HAP-1 (cell line): ENCODE measurements at places on chromosomes 3 and 15.

DNA sequence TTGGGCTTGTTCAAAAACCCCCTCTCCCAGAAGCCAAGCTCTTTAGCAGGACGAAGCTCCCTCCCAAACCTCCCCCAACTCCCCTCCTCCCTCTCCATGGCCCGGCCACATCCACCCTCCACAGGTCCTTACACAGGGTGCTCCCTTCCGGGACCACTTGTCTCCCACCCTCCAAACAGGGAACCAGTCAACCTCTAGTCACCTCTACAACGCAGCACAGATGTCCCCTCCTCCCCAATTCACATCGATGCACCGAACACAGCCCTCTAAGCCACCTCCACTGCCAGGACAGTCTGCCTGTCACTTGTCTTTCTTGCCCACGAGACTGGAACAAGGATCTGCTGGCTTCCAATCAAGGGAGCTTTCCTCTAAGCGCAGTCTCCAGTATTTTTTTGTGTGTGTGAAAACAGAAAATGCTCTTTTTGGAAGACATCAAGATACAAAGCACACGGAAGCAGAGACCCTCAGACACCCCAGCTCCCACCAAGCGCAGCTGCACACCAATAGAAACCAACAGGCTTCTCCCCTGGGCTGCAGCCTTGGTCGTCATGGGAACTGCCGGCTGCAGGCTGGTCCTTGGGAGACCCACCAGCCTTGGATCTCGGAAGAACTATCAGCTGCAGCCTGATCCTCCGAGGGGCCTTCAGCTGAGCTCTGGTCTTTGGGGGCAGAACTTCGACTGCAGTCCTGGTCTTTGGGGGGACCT lies 26.5 kb downstream of the IQSEC1 start:
- no peak for DNase-seq

DNA sequence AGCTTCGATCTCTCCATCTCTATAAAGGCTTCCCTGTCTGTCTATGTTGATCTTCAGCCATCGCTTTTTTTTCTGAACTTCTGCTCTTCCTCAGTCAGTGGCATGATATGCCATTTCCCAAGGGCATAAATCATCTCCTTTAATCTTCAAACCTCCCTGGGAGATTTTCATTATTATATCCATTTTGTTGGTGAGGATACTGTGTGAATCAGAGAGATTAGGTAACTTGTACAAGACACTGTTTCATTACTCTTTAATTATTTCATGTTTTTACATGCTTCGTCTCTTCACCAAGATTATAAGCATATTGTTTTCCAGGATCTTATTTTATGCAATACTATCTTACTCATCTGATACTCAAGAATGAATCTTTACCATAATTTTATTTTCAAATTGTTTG lies 124.8 kb upstream of the ATP11B start:
- no peak for DNase-seq

DNA sequence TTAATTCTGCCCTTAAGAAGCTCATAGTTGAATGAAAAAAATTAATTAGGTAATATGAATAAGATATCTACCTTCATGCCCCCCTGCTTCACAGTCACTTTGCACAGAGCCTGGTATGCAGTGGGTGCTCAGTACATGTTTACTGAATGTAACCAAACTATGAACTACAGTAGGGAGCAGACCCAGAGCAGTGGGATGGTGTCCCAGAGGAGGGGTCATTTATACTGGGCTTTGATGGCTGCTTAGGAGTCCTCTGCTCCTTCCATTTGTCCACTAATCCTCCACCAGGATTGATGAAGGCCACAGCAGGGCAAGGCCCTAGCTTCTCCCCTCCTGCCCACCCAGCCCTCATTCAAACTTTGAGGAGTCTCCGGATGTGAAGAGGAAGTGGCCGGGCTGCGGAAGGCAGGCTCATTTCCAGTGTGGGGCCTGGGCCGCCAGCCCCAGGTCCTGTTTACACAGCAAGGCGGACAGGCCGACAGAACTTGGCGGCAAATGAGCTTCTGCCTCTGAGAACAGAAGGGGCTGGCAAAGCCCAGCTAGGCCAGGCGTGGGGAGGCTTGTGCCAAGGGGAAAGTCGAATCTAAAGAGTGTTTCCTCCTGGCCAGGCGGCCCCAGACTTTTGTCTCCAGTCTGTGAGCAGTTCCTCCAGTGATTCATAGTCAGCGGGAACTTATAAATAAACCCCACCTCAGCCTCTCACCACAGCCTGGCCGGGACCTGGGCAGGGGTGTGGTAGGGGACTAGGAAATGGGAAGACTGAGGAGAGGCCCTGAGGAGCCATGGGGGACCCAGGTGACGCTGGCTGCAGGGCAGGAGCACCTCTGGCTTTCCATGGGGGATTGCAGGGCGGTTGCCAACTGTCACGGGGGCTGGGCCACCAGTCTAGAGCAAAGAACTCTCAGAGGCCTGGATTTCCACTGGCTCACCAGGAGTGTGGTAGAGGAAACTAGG lies 51.6 kb upstream of the LCTL start:
- no peak for DNase-seq

GRCh38 chr15:79425591-79426295 lies 6.4 kb upstream of the MINAR1 start:
- no peak for DNase-seq

DNA sequence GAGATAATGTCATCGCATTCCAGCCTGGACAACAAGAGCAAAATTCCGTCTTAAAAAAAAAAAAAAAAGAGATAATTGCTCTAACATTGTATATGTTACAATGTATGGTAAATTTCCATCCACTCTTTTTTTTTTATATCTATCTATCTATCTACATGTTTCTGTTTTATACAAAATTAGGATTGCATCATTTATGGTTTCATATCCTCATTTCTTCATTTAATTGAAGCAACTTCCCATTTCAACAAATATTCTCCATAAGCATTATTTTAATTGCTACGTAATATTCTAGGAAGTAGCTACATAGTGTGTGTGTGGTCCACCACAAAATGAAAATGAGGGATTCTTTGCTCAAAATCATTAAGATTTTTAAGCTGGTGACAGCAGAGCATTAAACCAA lies 18.4 kb downstream of the RBP1 start:
- no peak for DNase-seq

DNA sequence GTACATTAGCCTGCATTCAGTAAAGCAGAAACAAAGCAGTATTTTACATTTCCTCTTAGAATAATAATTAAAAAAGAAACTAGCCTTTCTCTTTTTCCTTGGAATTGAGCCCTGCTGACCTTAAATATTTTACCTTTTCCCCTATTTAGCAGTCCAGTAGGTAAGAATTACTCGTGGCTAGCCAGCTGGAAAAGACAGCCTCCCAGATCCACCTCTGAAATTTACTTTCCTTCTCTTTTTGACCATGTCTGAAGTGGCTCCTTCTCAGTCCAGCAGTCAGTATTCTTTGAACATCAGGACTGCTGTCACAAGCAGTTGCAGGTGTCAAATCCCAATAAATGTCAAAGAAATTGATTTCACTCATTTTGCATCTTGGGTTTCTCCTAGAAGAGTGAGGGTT lies 311.5 kb upstream of the DCBLD2 start:
- DNase-seq = no peak

- no peak for DNase-seq
These were observed 17.8 kb upstream of the SMAD6 start for GRCh38 chr15:66684136-66684681.
